Kidney epithelial cell (primary cell): ENCODE measurements at places on chromosomes 2 and 18. TPM values are rescaled to one million over a fixed set of nuclear protein-coding genes. Genes with fewer than 3 reads are reported as not detected.

The C2orf42 gene
- total RNA-seq = 9.1 and 15.4 TPM in 2 replicates

The TSGA10 gene
- 6.0 and 8.3 TPM in 2 replicates for total RNA-seq

The DUSP19 gene
- 0.58 and 1.0 TPM in 2 replicates for total RNA-seq

The TYMS gene
- total RNA-seq = 22.1 and 22.7 TPM in 2 replicates

The MAP3K19 gene
- not detected in 2 replicates for total RNA-seq

The DSC3 gene
- total RNA-seq = 3.3 and 3.4 TPM in 2 replicates

The FOXI3 gene
- 0.21 TPM in 1 of 2 replicates, not detected in the other for total RNA-seq

The PLB1 gene
- 0.25 and 0.82 TPM in 2 replicates for total RNA-seq

The USP34 gene
- total RNA-seq = 84.9 and 90.0 TPM in 2 replicates

The ANKRD12 gene
- total RNA-seq = 11.2 and 13.5 TPM in 2 replicates

The CYP27A1 gene
- 25.3 and 32.0 TPM in 2 replicates for total RNA-seq

The EVX2 gene
- not detected in 2 replicates for total RNA-seq

The SAG gene
- total RNA-seq = not detected in 2 replicates

The SERPINB8 gene
- 22.5 and 23.6 TPM in 2 replicates for total RNA-seq

The RGPD3 gene
- 0.14 and 0.46 TPM in 2 replicates for total RNA-seq

The TSHZ1 gene
- 4.8 and 5.8 TPM in 2 replicates for total RNA-seq

The LOXHD1 gene
- total RNA-seq = 0.08 and 0.14 TPM in 2 replicates

The FLACC1 gene
- total RNA-seq = 0.14 and 0.54 TPM in 2 replicates

The IL1A gene
- total RNA-seq = 2.3 and 2.4 TPM in 2 replicates

The GALNT1 gene
- 47.5 and 53.2 TPM in 2 replicates for total RNA-seq

The TMEM163 gene
- total RNA-seq = 1.9 and 2.4 TPM in 2 replicates

The SH2D6 gene
- 0.27 TPM in 1 of 2 replicates, not detected in the other for total RNA-seq

The CD226 gene
- total RNA-seq = not detected in 2 replicates

The MYO5B gene
- 114 and 118 TPM in 2 replicates for total RNA-seq

The OTX1 gene
- total RNA-seq = not detected in 2 replicates

The SH3RF3 gene
- 9.6 and 11.3 TPM in 2 replicates for total RNA-seq

The TNFAIP6 gene
- 0.96 and 2.3 TPM in 2 replicates for total RNA-seq

The GPR17 gene
- total RNA-seq = 0.14 TPM in 1 of 2 replicates, not detected in the other

The CAPN14 gene
- total RNA-seq = 0.58 and 1.4 TPM in 2 replicates

The MAPK4 gene
- total RNA-seq = 3.1 and 6.0 TPM in 2 replicates

The VWA3B gene
- total RNA-seq = not detected in 2 replicates

The FAM124B gene
- total RNA-seq = not detected in 2 replicates

The UGT1A10 gene
- total RNA-seq = not detected in 2 replicates

The PFN4 gene
- 1.9 and 3.4 TPM in 2 replicates for total RNA-seq

The THOC1 gene
- 28.2 and 28.7 TPM in 2 replicates for total RNA-seq
